NAMALWA (cell line): ENCODE measurements at places on chromosomes 3 and 15.
A peak's percentile ranks its signal among the peaks of the same experiment; 100 is the strongest.

GRCh38 chr3:183587336-183587735 lies 31.8 kb upstream of the KLHL6 start:
- DNase-seq = peak; percentile 34

GRCh38 chr3:176587089-176587488 lies 610.2 kb downstream of the TBL1XR1 start:
- DNase-seq = no peak

- DNase-seq = no peak
Measured at GRCh38 chr3:20975188-20975651, 775.8 kb downstream of the ZNF385D start.

- no peak for DNase-seq
Measured at GRCh38 chr3:117473981-117474538, 764.5 kb downstream of the TUSC7 start.

DNA sequence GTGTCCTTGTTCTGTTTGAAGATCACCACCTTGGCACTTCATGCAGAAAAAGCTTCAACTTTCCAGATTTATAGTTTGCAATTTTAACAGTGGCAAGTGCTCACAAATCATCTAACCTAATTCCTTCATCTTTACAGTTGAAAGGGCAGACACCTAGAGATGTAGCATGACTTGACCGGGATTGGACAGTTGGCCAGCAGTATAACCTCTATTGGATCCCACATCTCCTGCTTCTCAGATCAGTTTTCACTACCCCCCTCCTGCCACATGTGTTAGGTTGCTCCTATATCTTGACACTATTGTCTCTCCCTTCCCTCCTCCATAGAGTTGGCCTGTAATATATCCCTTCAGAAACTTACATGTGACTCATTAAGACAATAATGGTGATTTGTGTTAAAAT lies 206.0 kb upstream of the SEMA6D start:
- DNase-seq = no peak

DNA sequence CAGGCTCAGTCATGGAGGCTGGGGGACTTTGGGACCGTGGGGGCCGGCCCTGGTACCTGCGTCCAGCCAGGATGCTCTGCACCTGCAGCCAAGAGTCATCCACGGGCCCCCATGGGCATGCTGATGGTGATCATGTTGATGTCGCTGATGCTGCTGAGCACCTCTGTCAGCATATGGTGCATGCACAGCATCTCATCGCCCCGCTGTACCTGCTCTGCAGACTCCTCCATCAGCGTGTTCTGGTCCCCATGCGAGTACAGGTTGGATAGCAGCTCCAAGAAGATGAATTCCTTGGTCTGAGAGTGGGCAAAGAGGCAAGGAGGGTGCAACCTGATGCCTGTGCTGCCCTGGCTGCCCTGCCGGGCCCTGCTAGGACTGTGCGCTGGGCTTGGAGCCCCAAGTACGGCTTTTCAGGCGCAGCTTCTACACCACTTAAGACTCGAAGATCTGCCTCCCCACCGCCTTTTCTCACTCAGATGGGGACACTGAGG lies 7.2 kb downstream of the RPS17 start:
- DNase-seq = peak; percentile 16

DNA sequence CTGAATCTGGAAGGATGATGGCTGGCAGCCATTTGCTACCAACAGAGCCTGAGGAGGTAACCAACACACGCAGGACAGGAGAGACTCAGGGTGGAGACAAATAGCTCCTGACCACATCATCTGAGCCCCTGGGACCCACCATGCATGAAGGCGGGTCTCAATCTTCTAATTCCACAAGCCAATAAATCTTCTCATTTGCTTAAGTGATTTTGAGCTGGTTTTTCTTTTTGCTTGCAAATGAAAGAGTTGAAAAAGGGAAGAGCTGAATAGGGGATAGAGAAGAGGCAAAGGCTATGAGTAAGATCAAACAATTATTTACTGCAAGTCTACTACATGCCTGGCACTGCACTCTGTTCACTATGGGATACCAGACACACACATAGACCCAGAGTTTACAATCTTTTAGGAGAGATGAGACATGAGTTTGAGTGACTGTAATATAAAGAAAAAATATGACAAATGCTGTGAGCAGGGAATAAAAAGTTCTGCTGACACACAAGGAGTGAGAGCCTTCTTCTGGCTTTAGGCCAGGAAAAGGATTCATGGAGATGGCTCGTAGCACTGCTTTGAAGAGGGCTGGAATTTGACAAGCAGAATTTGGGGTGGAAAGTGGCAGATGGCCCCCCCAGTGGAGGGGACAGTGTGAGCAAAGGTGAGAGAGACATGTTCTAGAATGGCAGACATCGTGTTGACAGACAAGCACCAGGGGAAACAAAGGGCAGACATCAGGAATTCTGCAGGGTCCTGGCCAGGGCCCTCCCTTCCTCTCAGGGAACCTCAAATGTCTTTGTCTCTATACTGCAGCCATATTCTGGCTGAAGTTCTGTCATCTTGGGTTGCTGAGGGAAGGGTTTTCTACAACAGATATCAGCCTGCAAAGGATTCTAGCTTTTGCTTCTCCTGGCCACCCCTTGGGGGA lies 69.8 kb upstream of the WNT5A start:
- no peak for DNase-seq

GRCh38 chr3:53885239-53885638 lies 3.3 kb upstream of the ACTR8 start:
- no peak for DNase-seq

GRCh38 chr3:154182322-154182922 lies 61.2 kb downstream of the ARHGEF26 start:
- DNase-seq = no peak

- DNase-seq = peak; percentile 71
Measured at GRCh38 chr3:50121072-50122032, 32.6 kb downstream of the RBM5 start.

DNA sequence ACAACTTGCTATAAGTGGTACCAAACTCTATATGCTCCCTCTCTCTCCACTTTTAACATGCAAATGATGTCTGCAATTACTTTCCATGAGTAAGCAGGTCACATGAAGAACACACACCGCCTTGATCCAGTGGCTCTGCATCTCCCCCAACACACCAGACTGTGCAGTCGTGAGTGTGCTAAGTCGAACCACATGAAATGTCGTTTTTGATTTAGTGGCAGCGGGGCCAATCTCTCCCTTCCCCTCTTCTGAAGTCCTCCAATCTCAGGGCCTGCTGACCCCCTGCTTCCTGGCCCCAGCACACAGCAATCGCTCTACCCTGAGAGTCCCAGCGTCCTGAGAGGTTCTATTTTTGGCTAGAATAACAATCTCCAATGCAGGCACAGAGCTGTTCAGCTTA lies 312.5 kb downstream of the SHQ1 start:
- no peak for DNase-seq

- no peak for DNase-seq
Measured at GRCh38 chr15:78049691-78050440, 27.6 kb downstream of the TBC1D2B start.

DNA sequence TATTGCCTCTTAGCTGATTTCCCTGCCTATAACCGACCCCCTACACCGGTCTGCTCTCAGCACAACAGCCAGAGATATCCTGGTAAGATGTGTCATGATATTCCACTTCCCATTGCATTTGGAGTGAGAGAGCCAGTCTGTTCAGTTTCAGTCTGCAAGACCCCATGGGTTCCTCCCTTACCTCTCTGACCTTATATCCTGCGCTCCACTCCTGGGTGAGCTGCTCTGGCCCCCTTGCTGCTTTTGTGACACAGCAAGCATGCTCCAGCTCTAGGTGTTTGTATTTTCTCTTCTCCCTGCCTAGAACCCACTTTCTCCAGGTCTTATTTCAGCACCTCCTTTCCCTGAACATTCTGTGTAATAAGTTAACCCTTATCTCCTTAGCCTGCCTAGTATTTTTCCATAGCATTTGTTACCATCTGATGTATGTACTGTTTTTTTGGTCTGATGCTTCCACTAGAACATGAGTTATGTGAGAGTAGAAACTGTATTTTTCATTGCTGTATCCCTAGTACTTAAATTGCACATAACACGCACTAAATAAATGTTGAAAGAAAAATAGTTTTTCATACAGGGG lies 44.2 kb downstream of the CMTM8 start:
- no peak for DNase-seq
